ENCODE measurements at places on chromosomes 5 and 9.

- no peak for DNase-seq
These were observed 1342.0 kb upstream of the NUDT12 start for GRCh38 chr5:104904561-104904960.

DNA sequence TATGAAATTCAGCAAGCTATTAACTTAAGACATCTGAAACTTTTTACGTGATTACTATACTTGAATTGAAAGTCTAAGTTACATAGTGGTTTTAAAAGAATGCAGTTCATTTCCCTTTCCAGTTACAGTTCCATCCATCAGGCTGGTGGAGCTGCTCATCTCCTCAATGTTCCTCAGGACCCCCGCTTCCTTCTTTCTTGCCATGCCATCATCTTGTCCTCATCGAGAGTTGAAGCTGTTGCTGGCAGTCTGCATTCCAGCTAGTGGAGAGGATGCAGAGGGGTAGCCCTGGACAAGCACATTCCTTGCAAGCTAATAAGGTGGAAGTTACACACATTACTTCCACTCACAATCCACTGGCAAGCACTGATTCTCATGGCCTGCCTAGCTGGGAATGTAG is 8.8 kb upstream of the RNF183 start:
- DNase-seq = no peak

- no peak for DNase-seq
These were observed 383.8 kb downstream of the NTRK2 start for GRCh38 chr9:85053206-85053786.

- no peak for DNase-seq
These were observed 234.6 kb downstream of the FSTL4 start for GRCh38 chr5:133377736-133378135.

DNA sequence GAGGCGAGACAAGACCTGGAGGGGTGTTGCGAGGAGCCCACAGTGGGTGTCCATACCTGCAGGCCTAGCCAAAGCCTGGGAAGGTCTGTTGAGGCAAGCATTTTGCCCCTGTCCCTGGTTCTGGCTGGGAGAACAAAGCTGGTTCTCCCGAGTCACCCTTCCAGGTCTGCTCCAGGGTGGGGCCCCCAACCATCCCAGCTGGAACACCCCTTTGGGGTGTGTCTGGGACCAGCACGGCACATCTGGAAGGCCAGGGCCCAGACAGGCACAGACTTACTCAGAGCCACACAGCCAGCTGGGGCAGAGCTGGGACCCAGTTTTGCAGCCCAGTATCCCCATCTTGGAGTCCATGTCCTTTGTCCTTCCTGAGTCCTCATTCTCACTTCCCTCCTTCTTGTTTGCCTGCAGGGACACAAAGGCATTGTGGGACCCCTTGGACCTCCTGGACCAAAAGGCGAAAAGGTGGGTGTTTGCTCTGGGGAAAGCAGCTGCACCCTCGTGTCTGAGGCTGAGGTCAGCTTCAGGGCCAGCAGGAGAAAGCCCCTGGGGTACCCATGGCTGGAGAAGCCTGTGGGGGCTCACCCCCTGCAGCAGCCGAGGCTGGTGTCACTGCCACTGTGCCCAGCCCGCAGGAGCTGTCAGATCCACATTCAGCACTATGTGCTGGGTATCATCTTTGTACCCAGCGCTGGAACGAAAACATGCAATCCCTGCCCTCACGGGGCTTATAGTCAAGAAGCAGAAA is 38.4 kb upstream of the ORM1 start:
- peak; percentile 39 for DNase-seq

GRCh38 chr9:89036891-89037290 is 45.6 kb downstream of the S1PR3 start:
- DNase-seq = no peak

Measured in activated naive CD4-positive, alpha-beta T cell treated with anti-CD3 and anti-CD28 coated beads, Interleukin-2, amount 50 U/mL, for 72 hours (primary cell).